Tracheal epithelial cell (primary cell): ENCODE measurements at places on chromosomes 7 and 10. TPM values are rescaled to one million over a fixed set of nuclear protein-coding genes. Genes with fewer than 3 reads are reported as not detected.

TASOR2 gene
- total RNA-seq = 83.4 and 85.5 TPM in 2 replicates

NRP1 gene
- total RNA-seq = 24.5 and 40.2 TPM in 2 replicates

TFR2 gene
- 0.72 and 1.3 TPM in 2 replicates for total RNA-seq

UPK3B gene
- total RNA-seq = 0.72 and 1.7 TPM in 2 replicates

COBL gene
- 1.1 and 4.3 TPM in 2 replicates for total RNA-seq

POM121L12 gene
- total RNA-seq = not detected in 2 replicates

ZPBP gene
- not detected in 2 replicates for total RNA-seq

TEX47 gene
- total RNA-seq = not detected in 2 replicates

POLR2J2 gene
- 0.43 TPM in 1 of 2 replicates, not detected in the other for total RNA-seq

TAS2R39 gene
- total RNA-seq = not detected in 2 replicates

HOXA10 gene
- total RNA-seq = under 0.01 and 2.2 TPM in 2 replicates

AASS gene
- total RNA-seq = 7.2 and 8.5 TPM in 2 replicates

ABCC2 gene
- total RNA-seq = 0.21 and 0.96 TPM in 2 replicates
